Adipocyte (in vitro differentiated cells): ENCODE measurements at places on chromosomes 7 and 10.

GRCh38 chr7:68789597-68789996 is 808.7 kb upstream of the AUTS2 start:
- DNase-seq: no peak

DNA sequence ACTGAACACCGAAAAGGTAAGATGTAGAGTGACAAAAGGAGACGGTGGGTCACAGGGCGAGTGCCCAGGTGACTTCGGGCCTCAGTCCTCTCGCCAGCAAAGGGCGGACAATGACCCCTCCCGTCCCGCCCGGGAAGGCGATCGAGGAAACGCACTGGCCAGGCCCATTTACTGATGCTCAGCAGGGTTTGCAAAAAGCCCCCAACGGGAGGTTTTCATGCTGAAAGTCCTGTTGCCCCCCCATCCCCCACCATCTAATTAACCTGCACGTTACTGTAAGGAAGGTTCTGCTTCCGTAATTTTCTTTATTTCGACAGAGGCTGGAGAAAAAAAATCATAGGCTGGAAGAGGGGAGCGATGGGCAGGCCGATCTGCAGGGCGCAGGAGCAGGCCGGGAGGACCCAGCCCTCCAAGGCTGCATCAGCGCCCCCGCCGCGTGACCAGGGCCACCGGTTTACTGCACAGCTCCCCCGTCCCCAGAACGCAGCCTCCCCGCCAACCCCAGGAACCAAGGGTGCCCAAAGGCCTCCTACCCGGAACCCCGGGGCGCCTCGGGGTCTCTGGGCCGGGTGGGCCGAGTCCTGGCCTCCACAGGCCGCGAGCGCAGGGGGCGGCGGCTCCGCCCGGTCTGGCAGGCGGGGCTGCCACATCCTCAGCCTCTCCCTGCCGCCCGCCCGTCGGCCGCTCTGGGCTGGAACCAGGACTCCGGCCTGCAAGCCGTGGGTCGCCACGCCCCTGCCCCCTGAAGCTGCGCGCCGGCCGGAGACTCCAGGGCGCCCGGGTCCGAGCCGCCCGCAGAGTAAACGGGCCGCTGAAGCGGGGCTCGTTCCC is 613 bp downstream of the OAT start:
- DNase-seq: peak; percentile 81

DNA sequence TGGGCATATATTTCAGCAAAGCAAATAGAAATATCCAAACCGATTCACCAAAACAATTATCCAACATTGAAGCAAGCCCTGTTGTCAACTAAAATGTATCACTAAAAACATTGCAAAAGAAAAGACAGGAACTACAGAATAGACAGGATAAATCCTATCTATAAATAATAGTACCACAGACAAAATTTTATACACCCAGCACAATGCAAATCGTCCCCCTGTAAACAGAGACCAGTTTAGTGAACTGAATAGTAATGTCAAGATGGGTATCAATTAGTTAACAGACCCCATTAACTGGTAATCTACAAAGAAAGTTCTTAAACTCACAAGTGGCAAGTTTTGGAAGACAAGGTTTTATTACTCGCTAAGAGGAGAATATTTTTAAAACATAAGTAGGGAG is 4.0 kb downstream of the ZC3HAV1 start:
- DNase-seq: no peak

- DNase-seq: peak; percentile 24
Measured at GRCh38 chr7:34756025-34756437, 98.0 kb downstream of the NPSR1 start.

DNA sequence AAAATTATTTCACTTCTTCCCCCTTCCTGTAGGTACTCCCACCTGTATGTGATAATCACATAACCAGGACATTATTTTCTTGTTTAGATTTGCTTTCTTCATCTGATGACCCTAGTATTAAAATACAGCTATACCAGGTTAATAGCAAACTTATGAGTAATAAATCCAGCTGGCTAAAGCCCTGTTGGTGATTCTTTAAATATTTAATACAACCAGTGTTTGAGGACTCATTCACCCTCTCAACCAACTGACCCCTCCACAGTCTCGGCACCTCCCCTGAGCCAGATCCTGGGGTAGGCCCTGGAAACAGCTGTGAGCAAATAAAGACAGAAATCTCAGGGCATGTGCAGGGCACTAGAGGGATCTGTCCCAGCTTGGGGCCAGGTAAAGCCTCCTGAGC is 58.5 kb downstream of the BLNK start:
- DNase-seq: no peak

- DNase-seq: no peak
Measured at GRCh38 chr10:128686630-128687278, 560.5 kb upstream of the MKI67 start.

DNA sequence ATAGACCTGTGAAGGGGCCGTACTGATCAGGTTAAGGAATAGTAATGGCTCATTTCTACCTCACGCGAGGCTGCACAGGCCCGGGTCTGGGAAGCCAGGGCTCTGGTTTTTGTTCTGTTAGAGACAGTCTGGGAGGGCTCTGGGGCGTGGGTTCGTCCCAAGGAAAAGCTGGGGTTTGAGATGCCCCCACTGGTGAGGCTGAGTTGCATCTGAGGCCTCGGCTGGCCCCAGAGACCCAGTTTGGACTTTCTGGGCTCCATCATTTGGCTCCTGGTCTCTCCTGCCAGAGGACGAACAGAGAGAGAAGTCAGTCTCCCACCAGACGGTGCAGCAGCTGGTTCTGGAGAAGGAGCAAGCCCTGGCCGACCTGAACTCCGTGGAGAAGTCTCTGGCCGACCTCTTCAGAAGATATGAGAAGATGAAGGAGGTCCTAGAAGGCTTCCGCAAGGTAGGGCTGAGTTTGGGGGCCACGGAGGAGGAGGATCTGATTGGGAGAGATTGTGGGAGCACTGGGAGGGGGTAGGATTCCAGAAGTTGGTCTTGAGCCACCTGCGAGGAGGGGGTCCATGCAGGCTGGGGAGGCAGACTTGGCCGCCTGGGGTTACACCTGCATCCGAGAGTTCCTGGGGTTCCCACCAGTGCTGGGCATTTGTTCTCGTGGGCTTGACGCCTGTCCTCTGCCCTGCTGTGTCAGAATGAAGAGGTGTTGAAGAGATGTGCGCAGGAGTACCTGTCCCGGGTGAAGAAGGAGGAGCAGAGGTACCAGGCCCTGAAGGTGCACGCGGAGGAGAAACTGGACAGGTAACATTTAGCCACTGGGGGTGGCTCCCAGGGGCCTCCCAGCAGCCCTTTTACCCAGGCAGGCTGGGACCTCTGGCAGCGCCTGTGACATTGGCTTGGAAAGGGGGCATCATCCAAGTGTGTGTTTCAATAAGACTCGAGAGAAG is 22.5 kb upstream of the BTBD16 start:
- no peak for DNase-seq

GRCh38 chr7:82851121-82851520 is 311.6 kb downstream of the PCLO start:
- no peak for DNase-seq

GRCh38 chr7:146892151-146892550 is 775.5 kb downstream of the CNTNAP2 start:
- DNase-seq: no peak

DNA sequence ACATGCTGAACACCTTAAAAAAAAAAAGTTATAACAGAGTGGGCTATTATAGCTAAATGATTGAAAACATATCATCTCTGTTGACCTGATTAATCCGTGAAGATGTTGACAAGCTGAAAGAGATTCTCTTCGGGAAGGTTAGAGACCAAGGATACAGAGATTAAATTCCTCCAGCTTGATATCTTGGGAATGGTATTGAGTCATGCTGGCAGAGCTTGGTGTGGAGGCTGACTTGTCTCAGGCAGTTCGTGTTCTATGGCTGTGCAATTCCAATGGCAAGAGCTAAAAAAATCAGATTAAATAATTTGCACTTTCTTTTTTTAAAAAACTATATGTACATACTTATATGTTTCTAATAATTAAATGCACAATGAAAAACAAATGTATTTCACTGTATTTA is 24.9 kb upstream of the CACNA2D1 start:
- DNase-seq: no peak

GRCh38 chr10:16242859-16243613 is 193.8 kb upstream of the PTER start:
- no peak for DNase-seq

DNA sequence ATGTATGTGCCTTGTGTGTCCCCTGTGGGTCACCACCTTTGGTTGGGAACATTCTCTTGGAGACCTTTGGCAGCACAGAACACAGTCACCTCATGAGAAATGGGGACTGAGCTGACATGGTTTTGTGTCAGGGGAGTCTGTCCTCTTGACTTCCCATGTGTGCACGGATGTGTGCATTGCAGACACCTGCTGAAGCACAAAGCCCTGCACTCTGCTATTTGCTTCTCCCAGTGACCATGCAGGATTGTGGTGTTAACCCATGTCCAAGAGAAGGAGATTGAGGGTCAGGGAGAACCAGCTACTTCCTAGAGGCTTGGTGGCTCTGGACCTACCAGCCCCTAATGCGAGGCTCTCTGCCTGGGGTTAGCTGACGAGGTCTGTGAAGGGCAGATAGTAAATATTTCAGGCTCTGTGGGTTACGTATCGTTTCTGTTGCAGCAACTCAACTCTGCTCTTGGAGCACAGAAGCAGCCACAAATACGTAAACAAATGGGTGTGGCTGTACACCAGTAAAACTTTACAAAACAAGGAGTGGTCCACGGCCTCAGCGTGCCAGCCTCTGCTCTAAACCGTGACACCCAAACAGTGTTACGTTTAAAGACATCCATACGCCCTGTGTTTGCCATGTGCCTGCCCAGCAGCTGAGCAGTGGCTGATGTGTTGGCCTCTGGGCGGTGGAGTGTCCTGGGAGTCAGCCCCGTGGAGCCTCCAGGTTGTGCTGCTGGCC is 51.7 kb downstream of the ADCY1 start:
- DNase-seq: no peak
